ENCODE measurements at places on chromosomes 6 and 20.

DNA sequence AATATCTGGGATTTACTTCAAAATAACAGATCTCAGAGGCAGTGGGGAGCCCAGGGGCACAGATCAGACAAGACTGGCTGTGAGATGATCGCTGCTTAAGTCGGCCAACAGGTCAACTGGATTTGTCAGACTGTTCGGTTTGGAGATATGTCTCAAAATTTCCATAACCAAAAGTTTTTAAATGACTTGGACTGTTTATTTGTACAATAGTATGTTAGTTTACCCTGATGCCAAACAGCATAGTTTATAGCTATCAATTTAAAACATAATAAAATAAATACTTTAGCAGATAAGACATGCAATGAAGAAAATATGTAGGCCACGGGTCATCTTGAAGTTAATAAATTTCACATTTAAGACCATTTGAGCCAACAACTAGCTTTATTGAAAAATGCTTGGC, 126.7 kb downstream of the IRF4 start:
- DNase-seq, result no peak

DNA sequence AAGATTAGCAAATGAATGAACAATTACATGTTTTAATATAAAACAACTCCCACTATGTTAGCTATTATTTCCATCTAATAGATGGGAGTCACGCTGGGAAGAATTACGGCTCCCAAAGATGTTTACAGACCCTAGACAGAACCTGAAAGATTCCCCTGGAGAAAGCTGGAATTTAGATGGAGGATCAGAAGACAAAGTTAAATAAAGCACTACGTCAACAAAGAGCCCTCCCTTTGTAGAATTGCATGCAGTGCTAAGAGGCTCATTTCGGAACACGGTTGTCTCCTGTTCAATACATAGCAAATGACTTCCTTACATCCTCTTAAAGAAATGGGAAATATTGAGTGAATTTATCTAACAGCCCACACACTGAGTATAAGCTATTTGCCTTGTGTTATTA, 328.3 kb downstream of the CBLN4 start:
- no peak for DNase-seq

DNA sequence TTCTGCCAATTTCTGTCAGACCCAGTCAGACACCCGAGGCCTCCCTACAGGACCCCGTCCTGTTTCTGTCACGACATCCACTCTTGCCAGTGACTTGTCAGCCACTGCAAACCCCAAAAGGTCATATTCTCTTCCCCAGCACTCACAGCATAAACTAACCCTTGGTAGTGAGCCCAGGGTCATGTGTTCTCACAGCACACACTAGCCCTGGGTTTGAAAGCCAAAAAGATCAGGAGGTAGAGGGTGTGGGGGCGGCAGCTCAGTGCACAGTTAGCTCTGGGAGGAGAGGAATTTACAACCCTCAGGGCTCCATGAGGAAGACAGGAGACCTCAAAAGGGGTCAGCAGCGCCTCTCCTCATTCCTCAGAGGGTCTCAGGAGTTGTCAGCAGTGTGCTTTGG, 9.9 kb upstream of the SNX9 start:
- DNase-seq, result no peak

DNA sequence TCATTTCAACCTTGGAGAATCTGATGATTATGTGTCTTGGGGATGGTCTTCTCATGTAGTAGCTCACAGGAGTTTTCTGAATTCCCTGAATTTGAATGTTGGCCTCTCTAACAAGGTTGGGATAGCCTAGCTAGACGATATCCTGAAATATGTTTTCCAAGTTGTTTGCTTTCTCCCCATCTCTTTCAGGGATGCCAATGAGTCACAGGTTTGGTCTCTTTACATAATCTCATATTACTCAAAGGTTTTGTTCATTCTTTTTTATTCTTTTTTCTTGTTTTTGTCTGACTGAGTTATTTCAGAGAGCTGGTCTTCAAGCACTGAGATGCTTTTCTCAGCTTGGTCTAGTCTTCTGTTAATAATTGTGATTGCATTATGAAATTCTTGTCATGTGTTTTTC, 42.7 kb upstream of the COL9A1 start:
- no peak for DNase-seq

DNA sequence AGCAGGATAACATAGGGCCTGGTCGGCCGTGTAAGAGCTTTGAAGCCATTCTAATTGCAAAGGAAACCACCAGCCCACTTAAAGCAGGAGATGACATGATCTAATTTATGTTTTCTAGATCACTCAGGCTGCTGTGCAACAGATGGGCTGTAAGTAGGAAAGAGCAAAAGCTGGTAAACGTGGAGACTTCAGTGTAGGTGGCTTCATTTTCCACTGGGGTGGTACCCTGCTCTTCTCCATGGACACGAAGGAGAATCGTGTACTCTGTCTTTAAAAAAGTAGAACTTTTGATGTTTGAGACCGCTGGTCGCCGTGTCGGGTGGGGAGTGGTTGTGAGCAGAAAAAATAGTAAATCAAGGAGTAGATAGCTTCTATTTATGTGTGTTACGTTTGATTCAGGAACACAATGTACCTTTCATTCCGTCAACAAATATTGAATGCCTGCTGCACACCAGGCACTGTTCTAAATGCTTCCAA, 6.4 kb downstream of the CASS4 start:
- DNase-seq, result peak; percentile 36

GRCh38 chr6:50979171-50979525, 160.5 kb downstream of the TFAP2B start:
- DNase-seq, result no peak

DNA sequence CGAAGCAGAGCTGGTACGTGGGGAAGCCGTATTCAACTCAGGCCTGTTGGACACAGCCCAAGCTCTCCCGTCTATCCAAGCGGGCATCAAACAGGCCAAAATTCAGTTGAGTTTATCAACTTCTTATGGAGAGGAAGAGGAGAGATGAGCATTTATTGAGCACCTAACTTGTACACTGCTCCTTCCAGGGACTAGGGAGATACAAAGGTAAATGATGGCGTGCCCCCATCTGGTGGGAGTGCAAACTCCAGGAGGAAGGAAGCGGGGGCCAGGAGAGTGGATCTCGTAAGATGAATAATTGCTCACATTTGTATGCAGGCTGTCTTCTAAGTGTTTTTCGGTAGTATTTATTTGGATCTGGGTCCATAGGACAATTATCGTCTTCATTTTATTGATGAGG, 146.6 kb downstream of the SOBP start:
- no peak for DNase-seq

Measured in Jurkat, Clone E6-1 (cell line).